ENCODE measurements at places on chromosomes 6 and 20.

DNA sequence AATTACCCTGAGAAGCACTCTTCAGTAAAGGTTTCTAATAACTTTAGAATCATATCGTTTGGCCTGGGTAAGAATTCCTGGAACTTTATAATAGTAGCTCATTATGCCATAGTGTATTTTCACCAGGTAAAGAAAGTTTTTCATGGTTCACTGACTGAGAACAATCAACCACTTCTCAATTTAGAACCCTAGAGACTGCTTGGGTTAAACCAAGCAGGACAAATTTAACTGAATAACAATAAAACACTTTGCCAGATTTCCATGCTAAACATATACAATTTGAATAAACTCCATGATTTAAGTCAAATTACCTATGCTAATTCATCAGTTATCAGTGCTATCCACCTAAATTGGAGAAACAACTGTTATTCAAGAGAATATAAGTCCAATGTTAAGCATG lies 99.4 kb downstream of the PLG start:
- no peak for DNase-seq

- no peak for DNase-seq
These were observed 61.4 kb upstream of the JARID2 start for GRCh38 chr6:15184441-15184861.

DNA sequence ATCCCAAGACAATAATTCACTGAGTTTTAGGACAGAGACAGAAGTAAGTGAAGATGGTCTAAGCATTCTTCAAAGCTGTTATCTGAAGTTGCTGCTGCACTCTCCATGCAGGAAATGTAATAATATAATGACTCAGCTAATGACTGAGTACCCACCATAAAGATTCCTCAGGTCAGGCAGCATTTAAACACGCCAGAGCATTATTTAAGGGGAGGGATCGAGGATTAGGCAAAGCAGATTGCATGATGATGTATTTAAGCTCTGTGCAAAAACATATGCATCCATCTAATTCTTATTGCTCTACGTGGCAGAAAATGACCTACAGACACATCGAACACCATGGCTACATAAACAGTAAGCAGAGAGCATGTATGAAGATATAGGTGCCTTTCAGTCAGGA lies 216.4 kb downstream of the UNC5CL start:
- no peak for DNase-seq

GRCh38 chr6:100185615-100186014 lies 191.6 kb upstream of the MCHR2 start:
- no peak for DNase-seq

- DNase-seq = no peak
These were observed 4.8 kb downstream of the LBP start for GRCh38 chr20:38350879-38351775.

DNA sequence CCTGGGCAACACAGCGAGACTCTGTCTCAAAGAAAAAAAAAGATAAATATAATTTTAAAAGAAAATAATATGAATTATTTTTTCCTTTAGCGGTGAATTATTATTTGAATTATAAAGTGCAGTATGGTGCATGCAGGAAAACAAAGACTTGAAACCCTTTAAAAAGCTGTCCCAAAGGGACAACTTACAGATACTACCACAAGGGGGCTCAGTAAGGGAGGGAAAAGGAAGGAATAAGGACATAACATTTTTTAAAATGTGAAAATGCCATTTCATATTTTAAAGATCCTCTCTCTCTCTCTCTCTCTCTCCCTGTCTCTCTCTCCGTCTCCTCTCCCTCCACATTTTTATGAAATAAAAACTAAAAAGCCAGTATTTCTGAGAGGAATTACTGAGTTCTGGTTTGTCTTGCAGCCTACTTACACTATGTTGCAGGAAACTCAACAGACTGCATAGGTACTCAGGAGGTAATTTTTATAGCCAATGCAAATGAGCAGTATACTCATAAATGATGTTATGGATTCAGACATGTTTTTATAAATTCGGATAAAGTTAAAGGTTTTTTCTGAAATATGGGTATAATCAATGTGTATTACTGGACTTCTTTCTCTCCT lies 455.0 kb upstream of the GJE1 start:
- DNase-seq = no peak

DNA sequence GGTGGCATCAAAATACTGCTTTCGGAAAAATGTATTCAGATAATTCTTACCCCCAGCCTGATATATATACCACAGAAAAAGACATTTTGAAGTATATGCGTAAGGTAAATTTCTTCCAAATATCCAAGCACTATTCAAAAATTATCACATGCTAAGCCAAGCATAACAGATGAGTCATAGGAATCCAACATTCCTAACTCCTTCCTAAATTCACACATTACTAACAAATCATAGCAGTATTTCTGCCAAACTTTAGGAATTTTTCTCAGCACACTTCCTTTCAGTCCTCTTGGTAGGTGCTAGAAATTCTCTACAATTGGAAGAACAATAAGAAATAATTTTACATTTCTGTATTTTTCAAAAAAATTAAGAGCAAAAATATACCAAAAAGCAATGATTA lies 417.5 kb downstream of the EYS start:
- DNase-seq = no peak

DNA sequence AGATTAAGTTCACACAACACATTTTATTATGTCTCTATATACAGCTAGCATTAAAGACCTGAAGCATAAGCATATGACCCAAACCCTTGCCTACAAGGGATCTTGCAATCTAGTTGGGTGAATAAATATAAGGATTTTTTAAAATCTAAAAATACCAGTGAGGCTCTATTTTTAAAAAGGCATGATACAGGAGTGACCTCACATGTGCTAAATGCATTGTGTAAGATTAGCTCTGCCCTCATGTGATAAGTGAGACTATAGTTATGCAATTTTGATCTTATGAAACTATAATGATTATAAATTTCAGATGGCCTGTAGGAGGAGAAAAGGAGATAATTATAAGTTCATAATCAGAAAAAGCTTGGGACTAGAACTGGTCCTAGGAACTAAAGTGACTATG lies 451.0 kb upstream of the MAN1A1 start:
- DNase-seq = no peak

DNA sequence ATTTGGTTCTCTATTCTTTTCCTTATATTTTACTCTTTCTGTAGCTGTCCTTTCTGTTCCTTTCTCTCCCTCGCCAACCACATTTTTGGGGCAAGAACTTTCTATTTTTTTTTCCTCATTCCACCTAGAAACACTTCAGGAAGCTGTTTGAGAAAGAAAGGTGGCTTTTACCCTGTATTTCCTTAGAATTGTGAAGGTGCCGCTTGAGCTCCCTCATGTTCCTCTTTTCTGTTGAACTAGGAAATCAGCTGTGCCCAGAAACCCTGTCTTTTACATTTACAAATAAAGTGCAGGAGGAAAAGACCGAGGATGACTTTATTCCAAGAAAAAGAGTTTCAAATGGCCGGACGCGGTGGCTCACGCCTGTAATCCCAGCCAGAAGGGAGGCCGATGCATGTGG lies 38.2 kb downstream of the OR2B2 start:
- no peak for DNase-seq

- DNase-seq = no peak
These were observed 55.2 kb downstream of the SMLR1 start for GRCh38 chr6:130882370-130882769.

DNA sequence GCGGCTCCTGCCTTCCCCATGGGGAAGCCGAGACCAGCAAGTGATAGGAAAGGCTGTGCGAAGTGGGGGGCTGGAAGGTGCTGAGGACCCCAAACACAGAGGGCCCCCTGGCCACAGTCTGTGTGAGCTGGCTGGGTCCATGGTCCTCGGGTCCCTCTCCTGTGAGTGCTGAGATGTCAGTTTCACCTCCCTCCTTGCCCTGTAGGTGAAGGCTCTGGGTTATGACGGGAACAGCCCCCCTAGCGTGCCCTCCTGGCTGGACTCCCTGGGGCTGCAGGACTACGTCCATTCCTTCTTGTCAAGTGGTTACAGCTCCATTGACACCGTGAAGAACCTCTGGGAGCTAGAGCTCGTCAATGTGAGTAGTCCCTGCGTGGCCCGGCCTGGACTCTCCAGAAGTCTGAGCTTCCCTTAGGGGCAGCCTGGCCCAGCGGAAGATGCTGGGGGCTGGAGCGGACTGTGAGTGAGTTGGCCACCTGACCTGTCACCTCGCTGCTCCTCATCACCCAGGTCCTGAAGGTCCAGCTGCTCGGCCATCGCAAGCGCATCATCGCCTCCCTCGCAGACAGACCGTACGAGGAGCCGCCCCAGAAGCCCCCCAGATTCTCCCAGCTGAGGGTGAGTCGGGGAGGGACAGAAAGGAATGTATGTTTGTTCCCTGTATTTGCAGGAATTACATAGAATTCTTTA lies 61.7 kb downstream of the TCP11 start:
- DNase-seq = no peak

DNA sequence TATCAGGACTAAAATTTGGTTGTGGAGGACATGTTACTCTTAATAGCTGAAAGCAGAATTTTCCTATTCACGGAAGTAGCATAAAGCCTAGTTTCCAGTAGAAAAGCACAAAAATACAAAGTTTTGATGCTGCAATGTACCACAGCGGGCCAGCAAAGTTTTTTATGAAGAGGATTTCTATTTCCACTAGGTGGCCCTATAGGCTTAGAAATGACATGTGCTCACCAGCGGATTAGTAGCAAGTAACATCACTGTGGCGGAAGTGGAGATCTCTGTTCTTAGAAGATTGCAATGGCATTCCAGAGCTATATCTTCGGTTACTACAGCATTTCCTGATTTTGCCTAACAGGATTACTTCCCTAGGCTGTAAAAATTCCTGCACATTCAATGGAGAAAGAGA lies 1219.0 kb upstream of the EYS start:
- DNase-seq = no peak

DNA sequence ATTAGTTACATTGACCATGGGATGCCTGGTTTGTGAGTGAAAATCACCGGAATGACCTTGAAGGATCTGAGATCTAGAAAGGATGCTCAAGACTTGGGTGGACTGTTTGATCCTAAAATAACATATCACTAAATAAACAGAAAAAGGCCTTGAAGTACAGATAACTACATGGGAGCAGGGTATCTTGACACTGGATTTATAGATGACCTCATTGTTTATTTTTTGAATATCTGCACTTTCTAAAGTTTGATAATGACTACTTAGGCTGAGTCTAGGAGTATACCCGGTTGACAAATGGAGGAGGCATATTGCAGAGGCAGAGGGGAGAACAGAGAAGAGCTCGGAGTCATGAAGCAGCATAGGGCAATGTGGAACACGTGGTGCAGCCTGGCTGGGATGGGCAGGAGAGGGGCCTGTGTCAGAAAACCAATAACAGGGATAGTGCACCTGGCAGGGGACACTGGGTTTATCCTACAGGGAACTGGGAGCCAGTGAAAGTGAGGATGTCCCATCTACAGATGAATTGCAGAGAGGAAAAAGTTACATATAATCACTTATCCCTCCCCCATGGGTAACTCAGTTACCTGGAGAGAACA lies 50.3 kb downstream of the PLAGL1 start:
- no peak for DNase-seq

DNA sequence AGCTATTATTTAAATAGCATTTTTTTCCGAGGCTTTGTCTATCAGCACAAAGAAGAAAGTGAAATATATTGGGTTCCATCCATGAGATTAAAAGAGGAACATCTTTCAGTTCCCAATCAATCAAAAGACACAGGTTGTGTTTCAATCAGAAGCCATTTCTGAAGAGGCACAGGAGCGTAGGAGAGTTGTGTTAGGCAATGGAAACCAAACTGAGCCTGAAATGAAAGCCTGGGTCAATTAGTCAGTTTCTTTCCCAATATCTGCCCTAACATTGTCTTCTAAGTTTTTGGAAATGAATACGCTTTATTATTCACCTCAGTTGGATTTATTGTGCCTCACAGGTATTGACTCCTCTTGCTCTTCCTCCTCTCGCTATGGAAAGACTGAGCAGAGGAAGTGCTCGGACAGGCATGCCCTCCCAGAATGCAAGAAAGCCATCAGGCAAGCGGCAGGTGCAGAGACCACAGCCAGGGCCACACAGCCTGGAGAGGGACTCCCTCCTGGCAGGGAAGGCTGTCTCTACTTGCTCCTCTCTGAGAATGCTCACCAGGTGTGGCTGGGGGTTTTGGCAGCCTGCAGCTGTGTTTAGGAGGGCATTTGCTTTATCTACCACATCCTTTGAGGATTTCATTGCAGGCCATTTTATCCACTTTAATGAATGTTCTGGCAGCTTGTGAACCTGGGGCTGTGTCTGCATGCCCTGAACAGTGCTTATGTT lies 100.8 kb upstream of the NEDD9 start:
- DNase-seq = no peak

DNA sequence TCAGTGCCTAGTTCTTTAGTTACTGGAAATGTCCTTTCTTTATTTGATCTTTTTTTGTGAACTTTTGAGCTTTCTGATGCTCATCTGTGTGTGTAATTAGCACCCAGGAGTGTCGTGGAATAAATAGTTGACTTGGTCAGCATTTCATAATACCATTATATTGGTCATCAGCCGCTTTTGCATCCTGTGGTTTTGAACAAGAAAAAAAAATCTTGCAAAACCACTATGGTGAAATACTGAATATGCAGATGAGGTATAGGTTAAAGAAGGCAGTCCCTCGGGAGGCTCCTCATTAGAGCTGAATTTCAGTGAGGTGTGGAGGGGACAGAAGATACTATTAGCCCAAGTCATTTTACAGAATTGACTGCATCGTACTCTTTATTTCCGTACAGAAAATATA lies 90.1 kb downstream of the FOXO3 start:
- no peak for DNase-seq

DNA sequence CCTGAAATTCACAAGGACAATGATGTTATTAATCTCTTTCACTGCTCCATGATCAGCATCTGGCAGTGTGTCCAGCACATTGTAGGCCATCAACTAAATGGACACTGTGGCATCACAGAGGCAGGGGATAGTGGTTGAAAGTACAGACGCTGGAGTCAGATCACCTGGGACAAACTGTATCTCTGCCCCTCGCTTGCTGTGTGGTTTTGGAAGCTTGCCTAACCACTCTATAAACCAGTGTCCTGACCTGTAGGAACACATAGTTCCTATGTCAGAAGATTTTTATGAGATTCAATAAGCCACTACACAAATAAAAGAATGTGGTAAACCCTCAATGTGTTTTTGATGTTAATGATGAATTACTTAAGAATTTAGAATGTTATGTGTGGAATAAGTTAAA lies 219.3 kb upstream of the RNF217 start:
- DNase-seq = no peak

DNA sequence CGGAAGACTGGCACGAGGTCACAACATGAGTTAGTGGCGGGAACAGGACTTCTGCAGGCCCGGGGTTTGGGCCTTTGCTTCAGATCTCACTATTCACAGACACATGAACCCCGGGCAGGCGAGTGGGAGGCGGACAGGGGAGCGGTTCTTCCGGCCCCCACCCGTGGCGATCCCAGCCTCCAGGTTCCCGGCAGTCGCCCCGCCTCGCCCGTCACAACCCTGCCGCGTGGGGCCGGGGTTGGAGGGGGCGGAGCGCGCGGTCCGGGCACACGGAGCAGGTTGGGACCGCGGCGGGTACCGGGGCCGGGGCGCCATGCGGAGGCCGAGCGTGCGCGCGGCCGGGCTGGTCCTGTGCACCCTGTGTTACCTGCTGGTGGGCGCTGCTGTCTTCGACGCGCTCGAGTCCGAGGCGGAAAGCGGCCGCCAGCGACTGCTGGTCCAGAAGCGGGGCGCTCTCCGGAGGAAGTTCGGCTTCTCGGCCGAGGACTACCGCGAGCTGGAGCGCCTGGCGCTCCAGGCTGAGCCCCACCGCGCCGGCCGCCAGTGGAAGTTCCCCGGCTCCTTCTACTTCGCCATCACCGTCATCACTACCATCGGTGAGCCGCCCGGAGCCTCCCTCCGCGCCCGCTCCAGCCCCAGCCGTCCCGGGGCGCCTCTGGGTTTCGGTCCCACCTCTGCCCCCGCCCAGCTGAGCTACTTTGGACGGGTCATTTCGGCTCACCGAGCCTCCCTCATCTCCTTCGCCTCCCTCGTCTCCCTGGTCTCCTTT lies at the start of gene KCNK15:
TSS of gene KCNK15 (plus strand) at position 268 of the 769 bp plus-strand sequence. CDS start at position 314, 46 bp downstream.
- peak; percentile 35 for DNase-seq

- no peak for DNase-seq
These were observed 236.6 kb upstream of the BMP2 start for GRCh38 chr20:6530779-6531315.

Data from BE2C (cell line).